Activated CD4-positive, alpha-beta T cell treated with anti-CD3 and anti-CD28 coated beads, Interleukin-10, Interleukin-2, amounts not matched to agents 100 ng/mL and 50 ng/mL, durations not matched to agents 16 hours and 8 hours (primary cell): ENCODE measurements at places on chromosomes 6 and 20.

- no peak for DNase-seq
Observed at GRCh38 chr6:71509191-71510005, 220.8 kb downstream of the OGFRL1 start.

DNA sequence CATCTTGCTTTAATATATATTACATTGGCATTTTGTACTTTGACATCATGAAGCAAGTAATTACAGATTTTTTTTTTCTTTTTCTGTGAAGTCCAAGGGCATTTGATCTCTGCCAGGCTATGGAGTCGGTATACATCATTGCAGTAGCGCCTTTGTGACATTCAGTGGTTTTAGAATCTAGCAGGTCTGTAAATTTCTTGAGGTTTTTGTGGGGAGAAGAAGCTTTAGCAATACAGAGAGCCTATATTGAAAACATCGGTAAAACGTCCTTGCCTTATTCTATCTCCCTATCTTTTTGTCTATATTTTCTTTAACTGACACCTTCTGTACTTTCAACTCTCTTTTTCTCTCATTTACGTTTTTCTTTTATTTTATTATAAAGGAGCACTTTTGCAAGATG, 47.2 kb downstream of the DUSP22 start:
- peak; percentile 71 for DNase-seq

- no peak for DNase-seq
Observed at GRCh38 chr6:131937226-131937625, 13.9 kb downstream of the CCN2 start.

- DNase-seq, result no peak
Observed at GRCh38 chr20:35697696-35698297, 1.4 kb downstream of the NFS1 start.

- DNase-seq, result no peak
Observed at GRCh38 chr6:54654381-54654780, 192.2 kb upstream of the FAM83B start.

DNA sequence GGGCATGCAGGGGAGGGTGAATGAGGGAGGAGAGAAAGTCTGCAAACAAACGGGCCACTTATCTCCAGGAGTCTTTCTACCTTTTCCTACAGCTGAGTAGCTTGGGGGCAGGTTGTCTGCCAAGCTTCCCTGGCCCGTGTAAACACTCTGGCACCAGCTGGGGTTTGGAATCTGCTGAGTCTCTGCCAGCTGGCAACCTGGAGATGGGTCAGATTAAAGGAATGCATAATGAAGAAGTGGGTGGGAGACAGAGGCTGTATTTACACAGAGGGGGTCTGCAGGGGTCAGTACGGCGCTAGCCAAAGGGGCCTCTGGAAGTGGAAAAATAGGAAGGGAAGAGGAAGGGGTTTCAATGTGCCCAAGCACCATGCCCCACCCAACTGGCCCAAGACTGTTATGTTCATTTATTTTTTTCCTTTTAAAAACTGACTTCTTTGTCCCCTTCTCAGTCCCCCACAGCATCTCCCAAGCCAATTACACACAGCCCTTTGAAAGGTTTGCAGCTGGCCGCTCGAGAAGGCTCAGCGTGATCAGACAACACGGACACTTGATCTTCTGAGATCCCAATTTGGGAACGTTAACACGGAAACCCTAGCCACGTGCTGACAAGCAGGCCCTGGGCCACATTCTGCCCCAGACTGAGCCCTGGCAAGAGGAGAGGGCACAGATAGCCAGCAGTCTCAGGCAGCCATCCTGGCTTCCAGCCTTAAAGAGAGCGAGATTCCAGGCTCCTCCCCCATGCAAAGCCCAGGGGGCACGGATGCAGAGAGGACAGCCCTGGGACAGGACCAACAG, 25.2 kb downstream of the TRAM2 start:
- no peak for DNase-seq

DNA sequence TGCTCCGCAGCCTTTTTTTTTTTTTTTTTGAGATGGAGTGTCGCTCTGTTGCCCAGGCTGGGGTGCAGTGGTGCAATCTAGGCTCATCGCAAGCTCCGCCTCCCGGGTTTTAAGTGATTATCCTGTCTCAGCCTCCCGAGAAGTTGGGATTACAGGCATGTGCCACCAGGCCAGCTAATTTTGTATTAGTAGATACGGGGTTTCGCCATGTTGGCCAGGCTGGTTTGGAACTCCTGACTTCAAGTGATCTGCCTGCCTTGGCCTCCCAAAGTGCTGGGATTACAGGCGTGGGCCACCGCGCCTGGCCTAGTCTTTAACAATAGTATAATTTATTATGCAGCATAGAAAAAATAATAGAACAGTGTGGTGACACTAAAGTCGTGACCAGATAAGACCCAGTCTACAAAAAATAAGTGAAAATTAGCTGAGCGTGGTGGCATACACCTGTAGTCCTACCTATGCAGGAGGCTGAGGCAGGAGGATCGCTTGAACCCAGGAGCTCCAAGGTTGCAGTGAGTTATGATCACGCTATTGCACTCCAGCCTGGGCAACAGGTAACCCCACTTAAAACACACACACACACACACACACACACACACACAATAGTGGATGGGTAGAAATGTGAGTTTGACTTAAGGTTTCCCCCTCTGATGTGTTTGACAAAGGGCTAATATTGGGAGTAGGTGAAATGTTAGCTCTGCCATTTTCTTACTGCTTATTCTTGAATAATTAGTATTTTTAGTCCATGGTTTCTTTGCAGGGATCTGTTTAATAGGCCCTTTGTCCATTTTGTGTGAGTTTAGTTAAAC, 6.5 kb downstream of the PIM1 start:
- DNase-seq, result no peak

DNA sequence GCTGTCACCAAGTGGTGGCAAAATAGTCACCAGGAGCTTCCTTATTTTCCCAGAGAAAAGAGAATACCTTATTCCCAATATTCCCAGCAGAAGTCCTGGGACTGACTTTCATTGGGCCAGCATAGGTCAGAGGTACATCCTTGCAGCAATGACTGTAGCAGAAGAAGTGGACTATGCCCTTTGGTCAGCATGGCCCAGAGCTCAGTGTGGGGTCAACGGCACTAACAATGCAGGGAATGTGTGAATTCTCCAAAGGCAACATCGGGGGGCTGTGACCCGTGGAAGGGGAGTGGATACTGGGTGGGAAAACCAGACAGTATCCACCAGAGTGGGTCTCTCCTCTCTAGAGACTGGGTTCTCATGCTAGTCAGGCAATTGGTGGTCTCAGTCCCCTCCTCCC, 15.6 kb upstream of the LBP start:
- no peak for DNase-seq

- peak; percentile 6 for DNase-seq
Observed at GRCh38 chr6:63705707-63706106, 70.1 kb downstream of the PHF3 start.

- DNase-seq, result no peak
Observed at GRCh38 chr20:32585586-32586127, 524 bp upstream of the NOL4L start.

DNA sequence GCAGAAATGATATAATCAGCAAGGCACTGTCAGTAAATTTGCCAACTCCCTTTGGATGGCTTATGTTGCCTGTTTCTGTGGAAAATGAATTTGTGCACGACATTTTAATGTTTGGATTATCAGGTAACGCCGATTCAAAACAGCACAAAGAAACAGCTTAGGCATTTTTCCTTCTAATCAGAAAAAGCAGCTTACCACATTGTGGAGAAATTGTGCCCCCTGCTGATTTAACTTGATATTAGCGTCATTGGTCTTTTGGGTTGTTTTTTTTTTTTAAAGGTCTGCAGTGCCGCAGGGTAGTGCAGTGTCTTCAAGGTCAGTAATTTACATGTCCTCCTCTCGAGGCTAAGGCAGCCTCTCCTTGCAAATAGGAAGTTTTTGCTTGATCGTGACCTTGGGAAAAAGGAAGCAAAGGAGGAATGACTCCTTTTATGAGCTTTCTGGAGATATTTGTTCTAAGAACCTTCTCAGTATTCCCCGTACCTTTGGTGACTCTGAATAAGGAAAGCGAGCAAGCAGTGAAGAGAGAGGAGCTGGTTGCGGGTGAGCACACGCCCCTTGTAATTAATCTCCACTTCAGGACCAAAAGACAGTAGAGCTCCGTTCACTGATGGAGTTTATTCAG, 79.1 kb downstream of the ELOVL4 start:
- peak; percentile 60 for DNase-seq

GRCh38 chr6:170371080-170371479, 64.5 kb downstream of the FAM120B start:
- no peak for DNase-seq

- peak; percentile 69 for DNase-seq
Observed at GRCh38 chr6:137709424-137710236, 157.4 kb upstream of the TNFAIP3 start.

- no peak for DNase-seq
Observed at GRCh38 chr6:52475307-52475706, 55.2 kb downstream of the EFHC1 start.

DNA sequence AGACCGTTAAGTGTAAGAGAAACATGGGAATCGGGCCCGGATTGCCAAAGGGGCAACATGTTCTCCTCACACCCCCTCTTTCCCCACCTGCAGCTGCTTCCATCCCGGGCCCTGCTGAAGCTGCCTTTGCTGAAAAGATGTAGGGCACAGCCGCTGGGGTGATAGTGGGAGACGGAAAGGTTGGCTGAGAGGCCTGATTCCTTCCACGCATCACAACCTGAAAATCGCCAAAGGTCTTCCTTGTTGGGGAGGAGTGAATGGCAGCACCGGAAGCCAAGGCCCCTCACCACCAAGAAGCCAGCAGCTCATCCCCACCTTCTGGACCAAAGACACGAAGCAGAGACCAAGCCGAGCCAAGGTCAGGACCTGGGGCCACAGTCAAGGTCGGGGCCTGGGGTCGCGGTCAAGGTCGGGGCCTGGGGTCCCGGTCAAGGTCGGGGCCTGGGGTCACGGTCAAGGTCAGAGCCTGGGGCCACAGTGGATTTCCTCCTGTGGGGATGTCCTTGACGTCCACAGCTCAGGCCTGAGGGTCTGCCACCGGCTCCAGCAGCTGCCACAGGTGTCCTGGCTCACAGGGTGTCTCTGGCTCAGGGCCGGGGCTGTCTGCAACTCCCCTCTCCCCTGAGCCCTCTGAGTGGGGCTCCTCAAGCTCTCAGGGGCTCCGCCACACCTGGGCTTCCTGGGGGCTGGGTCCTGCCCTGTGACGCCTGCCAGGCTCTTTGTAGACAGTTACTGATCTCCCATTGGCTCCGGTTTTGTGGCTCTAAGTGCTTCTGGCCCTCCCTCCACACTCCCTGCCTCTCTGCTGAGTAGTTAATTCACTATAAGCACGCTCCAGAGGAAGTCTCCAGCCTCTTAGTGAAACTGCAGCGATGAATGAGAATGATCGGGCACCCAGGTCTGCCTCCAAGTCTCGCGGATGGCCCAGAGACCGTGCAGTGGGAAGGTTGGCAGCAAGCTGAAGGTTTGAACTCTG, 5.5 kb upstream of the CHRNA4 start:
- DNase-seq, result no peak

DNA sequence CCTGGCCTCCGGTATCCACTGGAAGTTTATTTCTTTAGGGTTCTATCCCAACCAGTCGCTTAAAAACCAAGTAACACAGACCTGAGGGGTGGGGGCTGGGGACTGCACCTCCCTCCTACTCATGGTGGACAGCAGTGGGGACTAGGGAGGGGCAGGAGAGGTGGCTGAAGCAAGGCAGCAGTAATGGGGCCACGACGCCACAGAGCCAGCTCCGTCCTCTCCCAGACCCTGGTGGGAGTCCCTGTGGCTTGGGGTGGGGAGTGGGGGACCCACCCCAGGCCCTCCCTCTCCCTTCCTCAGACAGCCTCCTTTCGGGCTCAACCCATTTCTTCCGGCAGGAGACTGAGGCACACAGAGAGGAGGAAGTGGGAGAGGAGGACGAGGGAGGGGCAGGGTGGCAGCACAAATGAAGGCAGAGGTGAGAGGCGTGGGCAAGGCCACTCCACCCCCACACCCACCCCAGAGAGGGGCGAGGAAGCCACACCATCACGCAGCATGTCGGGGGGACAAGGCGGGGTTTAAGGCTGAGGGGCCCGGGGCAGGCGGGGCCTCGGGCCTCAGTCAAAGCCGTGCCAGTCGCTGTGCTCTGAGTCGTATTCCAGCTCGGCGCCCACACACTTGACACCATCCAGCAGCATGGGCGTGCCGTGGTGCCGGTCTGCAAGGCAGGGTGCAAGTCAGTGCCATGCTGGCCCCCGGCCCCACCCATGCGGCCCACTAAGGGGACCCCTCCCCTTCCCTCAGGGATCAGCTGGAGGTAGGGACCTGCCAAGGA, 13.9 kb downstream of the ADISSP start:
- no peak for DNase-seq

DNA sequence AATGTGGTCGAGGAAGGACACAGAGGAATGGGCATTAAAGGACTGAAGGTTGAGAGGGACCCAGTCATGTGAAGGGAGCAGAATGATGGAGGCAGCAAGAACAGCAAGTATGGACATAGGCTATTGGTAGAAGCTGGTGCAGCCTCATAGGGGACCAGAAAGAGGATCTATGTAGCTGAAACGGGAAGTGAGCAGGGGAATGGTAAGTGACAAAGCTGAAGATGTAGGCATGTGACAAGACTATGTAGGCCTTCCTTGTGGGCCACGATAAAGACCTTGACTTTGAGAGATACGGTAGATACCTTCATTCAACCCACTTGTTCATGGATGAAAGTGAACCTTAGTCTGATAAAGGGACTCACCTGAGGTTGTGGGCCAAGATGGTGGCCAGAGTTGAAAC, 3.5 kb downstream of the CTNNBL1 start:
- DNase-seq, result no peak

- peak; percentile 87 for DNase-seq
Observed at GRCh38 chr6:87731818-87732661, 30.0 kb upstream of the AKIRIN2 start.

DNA sequence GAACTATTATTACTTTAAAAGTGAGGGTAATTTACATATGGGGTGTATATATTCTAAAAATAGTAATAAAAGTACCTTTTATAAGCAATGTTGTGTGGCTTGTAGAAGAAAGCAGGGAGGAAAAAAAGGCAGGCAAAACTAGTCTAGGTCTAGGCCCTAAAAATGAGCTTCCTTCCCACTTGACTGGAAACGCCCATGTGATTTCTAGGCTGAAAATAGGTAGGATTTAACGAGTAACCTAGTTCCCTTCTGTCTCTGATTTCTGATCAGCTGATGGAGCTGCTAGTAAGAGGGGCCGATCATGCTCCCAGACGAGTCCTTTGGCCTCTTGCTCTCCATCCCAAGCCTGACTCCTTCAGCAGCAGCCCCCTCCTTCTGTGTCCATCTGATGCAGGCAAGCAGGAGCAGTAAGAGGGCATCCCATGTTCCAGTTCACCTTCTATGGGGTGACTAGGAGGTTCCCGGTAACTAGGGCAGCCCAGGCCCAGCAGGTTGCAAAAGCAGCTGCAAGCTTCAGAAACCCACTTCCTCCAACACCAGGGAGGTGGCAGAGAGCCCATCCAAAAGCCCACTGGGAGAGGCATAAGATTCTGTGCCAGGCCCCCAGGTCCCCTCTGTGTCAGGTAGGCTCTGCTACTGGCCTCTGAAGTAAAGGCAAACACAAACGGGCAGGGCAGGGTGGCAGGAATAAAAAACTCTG, 24.4 kb downstream of the TBC1D20 start:
- peak; percentile 38 for DNase-seq
